ENCODE measurements at places on chromosomes 1 and 21.

DNA sequence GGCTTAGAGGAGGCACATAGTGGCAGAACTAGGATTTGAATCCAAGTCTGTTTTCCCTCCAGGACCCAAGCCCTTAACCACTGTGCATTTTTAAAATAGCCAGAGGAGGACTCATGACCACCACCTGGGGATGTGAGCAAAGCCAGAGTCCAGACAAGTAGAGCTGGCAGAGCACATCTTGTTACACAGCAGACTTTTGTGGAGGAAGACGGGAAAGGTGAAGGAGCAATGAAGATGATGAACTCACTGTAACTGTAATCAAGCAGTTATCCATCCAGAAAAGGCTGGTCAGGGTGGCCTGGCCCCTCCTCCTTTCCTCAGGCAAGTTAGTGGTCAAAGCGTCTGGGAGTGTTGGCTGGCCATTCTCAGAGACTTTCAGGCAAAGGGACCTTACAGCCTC, 50.9 kb downstream of the SLC44A3 start:
- DNase-seq = no peak

GRCh38 chr1:159958719-159959380, 4.8 kb upstream of the SLAMF9 start:
- DNase-seq = no peak

DNA sequence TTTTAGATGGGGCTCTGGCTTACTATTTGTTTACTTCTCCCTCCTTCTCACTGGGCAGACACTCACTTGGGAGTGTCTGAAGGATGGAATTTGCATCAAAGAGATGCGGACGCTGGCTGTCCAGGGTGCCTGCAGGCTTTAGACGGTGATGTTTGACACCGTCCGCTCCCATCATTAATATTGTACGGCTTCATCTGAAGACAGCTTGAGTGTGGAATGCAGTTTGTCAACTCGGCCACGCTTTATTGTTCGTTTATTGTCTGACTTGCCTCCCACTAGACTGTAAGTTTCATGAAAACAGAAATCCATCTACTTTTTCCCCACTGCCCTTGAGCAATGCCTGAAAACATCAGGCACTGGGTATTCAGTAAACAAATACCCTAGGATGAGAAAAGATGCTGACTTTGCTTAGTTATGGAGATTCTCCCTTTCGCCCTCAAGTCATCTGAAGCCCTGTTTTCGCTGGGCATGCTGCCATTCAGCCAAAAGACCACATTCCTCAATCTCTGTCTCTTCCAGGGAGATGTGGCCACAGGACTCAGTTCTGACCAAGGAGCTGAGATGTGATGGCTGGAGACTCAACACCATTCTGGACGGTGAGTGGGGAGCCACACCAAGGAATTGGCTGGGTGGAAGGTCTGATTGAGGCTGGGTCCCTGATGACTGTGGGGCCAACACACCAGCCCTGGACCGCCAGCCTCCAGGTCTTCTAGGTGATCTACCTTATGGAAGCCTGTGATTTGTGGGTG, 87.6 kb downstream of the BCAR3 start:
- DNase-seq = no peak

DNA sequence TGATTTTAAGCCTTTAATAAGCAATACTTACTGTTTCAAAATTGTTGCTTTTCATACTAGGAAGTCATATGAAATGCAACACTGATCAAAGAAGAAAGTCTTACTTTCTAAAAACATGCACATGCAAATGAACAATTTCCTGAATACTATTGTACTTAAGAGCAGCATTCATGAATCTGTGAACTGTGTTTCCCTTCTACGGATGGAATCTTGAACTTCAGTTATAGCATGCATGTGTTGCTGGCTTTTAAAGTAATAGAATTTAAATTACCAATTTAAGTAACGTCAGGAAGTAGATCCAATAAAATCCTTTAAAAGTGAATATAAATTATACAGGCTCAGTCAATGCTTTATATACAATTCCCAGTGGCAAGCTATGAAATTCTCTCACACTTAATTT, 348.9 kb downstream of the KCNT2 start:
- DNase-seq = no peak

DNA sequence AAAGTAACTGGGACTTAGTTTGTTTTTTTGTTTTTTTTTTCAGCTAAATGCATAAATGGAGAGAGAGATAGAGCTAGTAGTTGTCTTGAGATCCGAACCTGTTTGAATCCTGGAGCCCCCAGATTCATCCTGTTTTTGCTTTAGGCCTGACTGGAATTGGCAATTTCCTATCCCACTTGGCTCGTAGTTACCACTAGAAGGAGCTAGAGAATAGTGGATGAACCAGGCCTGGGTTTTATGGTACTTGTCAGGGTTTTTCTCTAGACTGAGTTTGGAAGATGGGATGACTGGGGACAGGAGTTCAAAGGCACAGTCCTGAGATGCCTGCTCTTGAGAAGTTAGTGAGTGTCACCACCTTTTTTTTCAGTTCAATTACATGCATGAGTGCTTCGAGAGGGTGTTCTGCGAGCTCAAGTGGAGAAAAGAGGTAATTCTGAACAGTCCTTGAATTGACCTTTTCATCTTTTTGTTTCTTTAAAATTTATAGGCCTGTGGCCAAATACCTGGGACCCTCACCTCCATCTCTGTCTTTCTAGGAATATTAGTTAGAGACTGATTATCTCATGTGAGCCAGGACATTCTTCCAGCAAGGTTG, 23.4 kb downstream of the CELF3 start:
- DNase-seq = peak; percentile 46

DNA sequence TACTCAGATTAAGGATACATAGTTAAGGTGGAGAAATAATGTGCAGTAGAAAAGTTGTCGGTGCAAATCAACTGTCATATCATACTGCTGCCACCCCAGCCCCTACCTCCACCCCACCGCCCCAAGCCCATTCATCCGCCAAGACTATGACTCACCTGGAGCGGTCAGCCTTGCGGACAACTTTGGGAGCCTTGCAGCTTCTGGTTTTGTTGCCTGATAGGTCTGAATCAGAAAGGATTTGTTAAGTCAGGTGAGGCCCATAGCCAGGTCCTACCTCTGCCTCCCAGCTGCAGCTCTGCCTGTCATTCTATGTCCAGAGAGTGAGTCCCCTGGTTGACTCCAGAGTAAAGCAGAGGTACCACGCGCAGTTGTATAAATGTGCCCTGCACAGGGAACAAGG, 12.6 kb downstream of the C1orf162 start:
- DNase-seq = no peak
